Fibroblast of lung (primary cell): ENCODE measurements at places on chromosomes 5 and 9. TPM values are rescaled to one million over a fixed set of nuclear protein-coding genes. Genes with fewer than 3 reads are reported as not detected.

Gene TXNDC8
- not detected in 2 replicates for total RNA-seq

Gene PCDHA9
- total RNA-seq: 0.26 and 0.33 TPM in 2 replicates

Gene TNFSF15
- total RNA-seq: 0.26 and 0.33 TPM in 2 replicates

Gene SLC6A7
- total RNA-seq: not detected in 2 replicates

Gene ZNF367
- total RNA-seq: 0.26 and 0.66 TPM in 2 replicates

Gene C5
- total RNA-seq: 7.3 and 8.2 TPM in 2 replicates

Gene CATSPER3
- total RNA-seq: under 0.01 and 0.17 TPM in 2 replicates

Gene CTSV
- total RNA-seq: under 0.01 and 0.66 TPM in 2 replicates
